ENCODE measurements at places on chromosomes 13 and 19.

DNA sequence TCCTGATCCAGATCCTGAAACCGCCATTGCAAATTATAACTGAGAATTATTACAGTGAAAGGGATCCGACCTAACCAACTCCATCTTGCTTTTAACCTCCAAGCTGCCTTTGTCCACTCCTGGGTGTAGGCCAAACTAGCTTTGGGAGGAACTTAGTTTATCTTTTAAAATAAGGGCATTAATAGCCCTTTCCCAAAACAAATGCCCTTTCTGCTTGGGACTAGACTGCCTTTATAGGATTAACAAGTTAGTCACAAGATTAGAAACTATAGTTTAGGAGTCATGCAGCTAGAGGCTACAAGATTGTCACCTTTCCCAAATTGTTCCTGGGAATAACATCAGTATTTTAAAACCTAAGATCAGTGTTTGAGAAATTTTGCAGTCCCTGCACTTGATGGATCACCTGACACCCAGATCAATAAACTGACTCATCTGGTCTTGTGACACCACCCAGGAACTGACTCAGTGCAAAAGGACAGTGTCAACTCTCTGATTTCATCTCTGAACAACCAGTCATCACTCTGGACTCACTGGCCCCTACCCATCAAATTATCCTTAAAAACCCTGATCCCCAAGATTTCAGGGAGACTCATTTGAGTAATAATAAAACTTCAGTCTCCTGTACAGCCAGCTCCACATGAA lies 4.1 kb upstream of the ZNF841 start:
- peak; percentile 15 for DNase-seq

DNA sequence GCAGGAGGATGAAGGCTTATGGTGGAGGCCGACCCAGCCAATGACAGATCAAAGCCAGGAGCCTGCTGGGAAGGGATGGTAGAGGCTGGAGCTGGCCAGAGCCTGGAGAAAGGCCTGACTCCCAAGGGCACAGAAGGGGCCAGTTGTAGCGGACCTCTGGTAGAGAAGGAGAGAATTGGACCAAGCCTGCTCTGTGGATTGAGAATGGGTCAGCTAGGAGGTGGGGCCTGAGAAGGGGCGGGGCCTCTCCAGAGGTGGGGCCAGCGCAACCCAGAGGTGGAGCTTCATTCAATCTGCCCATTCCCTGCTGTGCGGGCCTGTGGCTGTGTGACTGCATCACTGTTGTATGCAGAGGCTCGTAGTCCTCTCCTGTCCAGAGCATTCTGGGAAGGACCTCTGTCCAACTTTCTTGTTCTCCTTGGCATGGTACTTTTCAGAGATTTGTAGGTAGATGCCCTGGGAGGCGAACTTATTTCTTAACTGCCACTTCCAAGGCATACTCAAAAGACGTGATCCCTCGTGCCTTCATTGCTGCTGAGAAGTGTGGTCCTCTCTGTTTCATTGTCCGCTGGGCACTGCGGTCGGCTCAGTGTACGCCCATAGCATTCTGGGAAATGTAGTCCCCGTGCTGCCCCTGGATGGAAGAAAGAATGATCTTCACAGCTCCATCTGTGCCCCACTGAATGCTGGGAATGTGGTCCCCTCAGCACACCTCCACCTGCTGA lies 6.7 kb downstream of the GRIN2D start:
- peak; percentile 76 for DNase-seq

GRCh38 chr19:39833160-39833463 lies 850 bp downstream of the DYRK1B start:
- DNase-seq: no peak

- DNase-seq: no peak
Measured at GRCh38 chr19:6278740-6279619, 795 bp downstream of the MLLT1 start.

DNA sequence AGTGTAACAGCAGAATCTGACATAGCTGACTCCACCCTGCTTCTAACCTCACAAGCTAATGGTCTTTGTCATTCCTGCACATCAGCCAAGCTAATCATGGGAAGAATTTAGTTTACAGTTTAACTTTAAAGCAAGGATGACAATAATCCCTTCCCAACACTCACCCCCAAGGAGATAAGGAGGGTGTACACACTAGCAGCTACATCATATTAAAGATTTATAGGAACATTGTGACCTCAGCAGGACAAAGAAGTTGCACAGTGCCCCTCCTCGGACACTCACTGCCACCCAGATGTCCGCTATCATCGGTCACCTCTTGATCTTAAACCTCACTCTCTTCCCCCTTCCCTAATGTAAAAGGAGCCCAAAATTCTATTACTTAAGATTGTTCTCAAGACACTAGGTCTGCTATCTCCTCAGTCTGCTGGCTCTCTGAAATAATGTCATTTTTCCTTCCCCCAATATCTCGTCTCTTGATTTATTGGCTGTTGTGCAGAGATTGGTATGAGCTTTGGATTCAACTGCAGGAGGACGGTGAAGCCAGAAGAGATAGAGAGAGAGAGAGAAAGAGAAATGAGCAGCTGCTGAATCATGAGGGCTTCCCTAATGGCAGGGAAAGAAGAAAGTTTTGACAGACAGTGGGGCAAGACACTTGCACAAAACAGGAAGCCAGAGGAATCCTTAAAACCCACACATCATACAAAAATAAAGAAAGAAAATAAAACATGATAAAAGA lies 17.5 kb upstream of the FFAR2 start:
- no peak for DNase-seq

DNA sequence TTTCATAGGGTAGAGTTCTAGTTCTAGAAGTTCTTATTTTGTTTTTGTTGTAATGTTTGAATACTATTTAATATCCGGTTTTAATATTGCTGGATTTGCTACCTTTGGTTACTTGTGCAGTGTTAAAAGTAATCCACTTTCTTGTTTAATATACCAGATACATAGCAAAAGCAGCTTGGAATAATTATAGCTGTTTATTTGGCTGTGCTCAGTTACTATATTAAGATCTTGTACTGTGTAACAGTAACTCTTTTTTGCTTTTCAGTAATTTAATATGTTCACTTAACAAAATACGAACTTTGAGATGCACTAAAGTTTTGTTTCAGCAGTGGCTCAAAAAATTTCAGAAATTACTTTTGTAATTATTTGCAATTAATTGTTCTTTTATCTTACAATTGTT lies 50.9 kb downstream of the AKAP11 start:
- DNase-seq: no peak

DNA sequence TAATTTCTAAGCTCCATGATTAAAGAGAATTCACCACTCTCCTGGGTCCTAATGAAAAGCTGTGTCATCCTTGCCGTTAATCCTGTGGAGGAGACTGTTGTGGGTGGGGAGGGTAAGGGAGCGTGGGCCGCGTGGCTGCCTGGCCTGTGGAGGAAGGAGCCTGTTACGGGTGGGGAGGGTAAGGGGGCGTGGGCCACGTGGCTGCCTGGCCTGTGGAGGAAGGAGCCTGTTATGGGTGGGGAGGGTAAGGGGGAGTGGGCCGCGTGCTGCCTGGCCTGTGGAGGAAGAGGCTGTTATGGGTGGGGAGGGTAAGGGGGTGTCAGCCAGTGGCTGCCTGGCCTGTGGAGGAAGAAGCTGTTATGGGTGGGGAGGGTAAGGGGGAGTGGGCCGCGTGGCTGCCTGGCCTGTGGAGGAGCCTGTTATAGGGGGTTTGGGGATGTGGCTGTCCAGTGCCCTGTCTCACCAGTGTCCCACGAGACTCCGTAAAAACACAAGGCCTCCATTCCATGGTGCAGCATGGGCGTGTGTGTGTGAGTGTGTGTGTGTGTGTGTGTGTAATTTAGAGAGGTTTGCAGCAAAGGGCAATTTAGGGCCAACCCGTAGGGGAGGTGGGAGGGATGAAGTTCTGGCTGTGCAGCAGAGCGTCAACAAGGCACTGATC lies 15.6 kb upstream of the DCUN1D2 start:
- DNase-seq: no peak

- DNase-seq: no peak
Measured at GRCh38 chr13:29679396-29680053, 84.0 kb upstream of the SLC7A1 start.

DNA sequence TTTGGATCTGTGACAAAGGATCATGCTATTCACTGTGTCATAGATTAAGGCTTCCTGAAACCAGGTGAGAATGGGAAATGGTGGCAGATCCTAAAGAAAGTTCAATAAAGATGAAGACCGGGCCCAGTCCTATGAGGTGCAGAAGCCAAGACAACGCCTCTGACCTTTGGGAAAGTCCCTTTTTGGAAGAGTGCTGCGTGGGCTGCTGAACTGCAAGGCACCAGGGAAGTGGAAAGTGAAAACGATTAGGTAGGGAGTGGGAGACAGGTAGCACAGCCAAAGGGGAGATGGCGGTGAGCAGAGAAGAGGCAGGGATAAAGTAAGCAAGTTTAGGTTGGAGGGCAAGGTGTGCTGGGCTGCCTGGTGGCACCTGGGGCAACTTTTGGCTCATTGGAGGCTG lies 16.3 kb downstream of the MBNL2 start:
- DNase-seq: no peak

DNA sequence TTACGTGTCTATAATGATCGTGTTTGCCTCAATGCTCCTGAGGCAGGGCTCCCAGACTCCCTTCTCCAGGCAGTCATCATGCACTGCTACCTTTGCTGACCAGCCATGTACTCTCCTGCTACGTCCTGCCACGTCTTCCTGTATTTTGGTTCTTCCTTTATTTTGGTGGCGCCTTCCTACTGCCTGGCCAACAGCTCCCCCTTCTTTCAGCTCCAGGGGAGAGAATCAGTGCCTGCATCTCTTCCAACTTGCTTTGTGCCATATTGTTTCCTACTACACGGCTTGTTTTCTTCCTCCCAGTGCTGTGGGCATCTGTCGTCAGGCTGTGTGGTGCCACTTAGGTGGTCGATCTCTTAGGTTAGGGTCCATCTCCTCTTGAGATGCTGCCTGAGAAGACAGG lies 96.2 kb downstream of the FGF9 start:
- DNase-seq: no peak

DNA sequence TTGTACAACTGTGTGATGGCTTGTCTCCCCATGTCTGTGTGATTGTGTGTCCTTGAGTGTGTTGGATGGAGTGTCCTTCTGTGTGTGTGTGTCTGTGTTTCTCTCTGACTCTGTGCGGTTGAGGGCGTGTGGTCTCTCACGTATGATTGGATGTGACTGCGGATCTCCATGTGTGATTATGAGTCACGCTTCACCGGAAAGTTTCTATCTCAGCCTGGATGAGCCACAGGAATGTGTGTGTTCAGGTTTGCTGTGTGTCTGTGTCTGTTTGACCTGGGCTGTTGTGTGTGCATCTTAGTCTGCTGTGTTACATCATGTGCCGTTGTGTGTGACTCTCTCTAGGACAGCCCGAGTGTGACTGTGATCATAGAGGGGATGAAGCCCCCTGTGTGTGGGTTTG lies 15.5 kb upstream of the ZNF835 start:
- no peak for DNase-seq

- no peak for DNase-seq
Measured at GRCh38 chr19:41694196-41694595, 6.1 kb upstream of the CEACAM7 start.

- peak; percentile 62 for DNase-seq
Measured at GRCh38 chr19:53195265-53195903, 2.2 kb upstream of the ZNF665 start.

GRCh38 chr19:53196777-53197396 lies 3.7 kb upstream of the ZNF665 start:
- peak; percentile 68 for DNase-seq

GRCh38 chr19:50639121-50640112 lies at the start of gene SYT3:
TSS of gene SYT3 (minus strand) at chr19:50639881. CDS start at chr19:50637411, 2,470 bp downstream.
- no peak for DNase-seq

DNA sequence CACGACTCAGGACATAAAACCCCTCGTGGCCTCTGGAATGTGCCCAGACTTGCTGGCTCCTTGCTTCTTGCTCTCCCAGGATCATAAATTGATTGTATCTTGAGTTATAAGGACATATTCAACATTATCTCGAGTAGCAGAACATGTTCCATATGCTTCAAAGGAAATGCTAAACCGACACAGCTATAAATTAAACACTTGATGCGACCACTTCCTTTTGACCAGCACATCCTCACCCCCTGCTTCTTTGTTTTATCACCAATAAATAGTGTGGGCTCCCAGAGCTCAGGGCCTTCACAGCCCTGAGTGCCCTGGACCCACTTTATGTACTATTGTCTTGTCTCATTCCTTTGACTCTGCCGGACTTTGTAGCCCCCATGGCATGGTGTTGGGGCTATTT lies 157.0 kb upstream of the PABPC3 start:
- DNase-seq: no peak

DNA sequence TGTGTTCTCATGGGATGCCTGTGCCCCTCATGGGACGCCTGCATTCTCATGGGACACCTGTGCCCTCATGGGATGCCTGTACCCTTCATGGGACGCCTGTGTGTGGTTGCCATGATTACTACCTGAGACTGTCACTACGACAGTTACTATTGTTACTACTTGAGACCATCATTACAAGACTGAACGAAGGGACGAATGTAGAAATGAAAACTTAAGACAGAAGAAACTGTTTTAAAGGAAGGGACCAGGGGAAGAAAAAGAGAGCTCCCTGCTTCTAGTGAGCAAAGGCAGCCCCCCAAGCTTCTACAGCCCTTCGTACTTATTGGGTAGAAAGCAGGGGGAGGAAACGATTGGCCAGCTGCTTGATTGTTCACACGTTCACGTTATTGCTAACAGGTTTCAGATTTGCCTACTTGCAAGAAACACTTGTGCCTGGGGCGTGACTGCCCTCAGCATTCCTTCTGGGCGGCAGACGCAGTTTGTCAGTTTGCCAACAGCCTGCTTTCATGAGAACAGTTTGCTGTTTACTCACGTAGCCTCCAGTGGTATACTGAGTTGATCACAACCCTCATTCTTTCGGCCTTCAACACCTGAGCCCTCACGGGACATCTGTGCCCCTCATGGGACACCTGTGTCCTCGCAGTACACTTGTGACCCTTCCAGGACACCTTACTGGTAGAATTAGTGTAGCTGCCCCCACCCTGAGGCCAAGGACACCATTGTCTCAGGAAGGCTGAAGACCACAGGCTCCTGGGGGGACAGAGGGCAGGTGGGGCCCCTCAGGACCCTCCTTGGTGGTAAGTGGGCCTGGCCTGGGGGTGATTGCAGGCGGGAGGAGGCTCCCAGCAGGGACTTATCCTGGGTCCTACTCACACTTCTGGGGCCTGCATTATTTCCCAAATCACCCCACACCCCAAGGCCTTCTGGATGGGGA lies 2.5 kb upstream of the S1PR4 start:
- peak; percentile 69 for DNase-seq

- peak; percentile 93 for DNase-seq
Measured at GRCh38 chr19:31214086-31214485, 135.2 kb downstream of the TSHZ3 start.

Measured in Caki2 (cell line).